Fibroblast of the aortic adventitia (primary cell): ENCODE measurements at places on chromosomes 5 and 9. TPM values are rescaled to one million over a fixed set of nuclear protein-coding genes. Genes with fewer than 3 reads are reported as not detected.

The ERCC8 gene
- 4.8 and 25.5 TPM in 2 replicates for total RNA-seq

The EPB41L4B gene
- total RNA-seq, result 0.08 and 1.8 TPM in 2 replicates

The MAST4 gene
- 16.8 and 23.2 TPM in 2 replicates for total RNA-seq

The SH3RF2 gene
- 0.49 and 6.7 TPM in 2 replicates for total RNA-seq

The EIF4E1B gene
- total RNA-seq, result not detected in 2 replicates

The KIF24 gene
- total RNA-seq, result 0.74 and 8.2 TPM in 2 replicates

The GPX8 gene
- total RNA-seq, result 79.7 and 244 TPM in 2 replicates

The PRRT1B gene
- total RNA-seq, result not detected in 2 replicates

The C5orf34 gene
- 2.2 and 10.4 TPM in 2 replicates for total RNA-seq

The CTXN3 gene
- total RNA-seq, result not detected in 2 replicates

The HAPLN1 gene
- 1.3 TPM in 1 of 2 replicates, not detected in the other for total RNA-seq
